Metanephros (tissue), 2 donors: ENCODE measurements at places on chromosomes 5 and 9. TPM values are rescaled to one million over a fixed set of nuclear protein-coding genes. Genes with fewer than 3 reads are reported as not detected.

STPG3 gene
- total RNA-seq: not detected

SMARCA2 gene
- total RNA-seq: 130 TPM

COL5A1 gene
- 192 TPM for total RNA-seq

ATP10B gene
- total RNA-seq: 0.47 TPM

LCN1 gene
- not detected for total RNA-seq

ZNF474 gene
- 0.18 TPM for total RNA-seq

PCAT7 gene
- 0.06 TPM for total RNA-seq

PCDHA8 gene
- total RNA-seq: 0.41 TPM
